ENCODE measurements at places on chromosomes 6 and 20.

DNA sequence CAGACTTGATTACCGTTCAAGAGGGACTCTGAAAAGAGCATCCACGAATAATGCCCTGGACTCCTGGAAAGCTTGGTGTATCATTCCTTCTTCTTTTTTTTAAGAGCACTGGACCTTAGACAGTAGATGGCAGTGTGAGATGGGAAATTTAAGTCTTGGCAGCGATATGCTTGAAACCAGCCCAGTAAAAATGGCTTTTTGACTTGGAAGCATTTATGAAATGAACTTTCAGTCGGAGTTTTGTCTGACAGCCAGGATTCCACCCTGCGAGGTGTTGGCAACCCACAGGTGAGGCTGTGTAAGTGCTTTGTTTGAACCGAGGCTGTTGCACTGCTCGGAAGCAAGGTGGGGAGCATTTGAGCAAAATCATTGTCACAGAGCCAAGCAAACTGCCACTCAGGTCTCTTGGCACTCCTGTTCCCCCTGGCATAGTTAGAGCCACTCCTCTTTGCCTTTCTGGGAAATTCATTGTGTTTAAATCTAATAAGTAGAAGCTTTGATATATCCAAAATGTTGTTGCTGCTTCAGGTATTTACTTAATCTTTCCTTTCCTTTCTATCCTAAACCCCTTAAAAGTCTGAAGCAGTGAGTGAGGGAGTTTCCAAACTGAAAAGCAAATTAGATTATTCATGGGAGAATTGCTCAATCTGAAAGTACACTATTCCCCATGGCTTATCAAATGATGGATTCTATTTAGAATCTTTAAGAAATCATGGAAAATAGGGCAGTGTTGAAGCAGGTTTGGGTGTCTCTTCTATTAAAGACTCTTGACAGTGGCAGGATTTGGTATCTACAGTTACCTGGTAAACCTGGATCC is 272.8 kb upstream of the SLC35B3 start:
- no peak for DNase-seq

DNA sequence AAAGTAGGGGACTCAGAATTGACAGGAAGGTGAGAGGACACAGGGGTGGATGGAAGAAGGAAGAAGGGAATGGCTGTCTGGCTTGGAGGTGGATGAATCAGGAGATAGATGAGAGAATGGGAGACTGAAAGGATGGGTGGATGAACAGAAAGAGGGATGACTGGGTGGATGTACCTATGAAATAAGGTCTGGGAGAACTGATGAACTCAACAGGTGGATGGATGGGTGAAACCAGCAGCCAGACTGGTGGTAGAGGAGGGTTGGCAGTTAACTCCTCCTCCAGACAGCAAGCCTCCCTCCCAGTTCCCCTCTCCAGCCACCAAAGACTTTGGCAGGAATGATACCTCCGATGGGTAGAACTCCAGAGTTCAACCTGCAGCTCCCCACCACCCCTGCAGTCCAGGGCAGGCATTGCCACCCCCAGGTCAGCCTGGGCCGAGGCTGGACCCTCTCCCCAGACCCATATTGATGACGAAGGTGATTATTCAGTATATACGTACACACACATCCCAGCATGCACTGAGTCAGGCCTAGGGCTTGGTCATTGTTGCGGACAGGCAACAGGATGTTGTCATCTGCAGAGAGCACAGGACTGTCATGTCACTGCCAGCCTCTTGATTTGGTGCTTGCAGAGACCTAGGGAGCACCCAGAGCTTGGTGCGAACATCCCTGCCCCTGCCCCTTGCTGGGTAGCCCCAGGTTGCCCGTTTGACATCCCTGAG is 2.0 kb downstream of the SUN5 start:
- no peak for DNase-seq

GRCh38 chr20:51378171-51378928 is 164.2 kb downstream of the NFATC2 start:
- no peak for DNase-seq

- peak; percentile 65 for DNase-seq
Observed at GRCh38 chr6:3381233-3381921, 75.5 kb downstream of the SLC22A23 start.

DNA sequence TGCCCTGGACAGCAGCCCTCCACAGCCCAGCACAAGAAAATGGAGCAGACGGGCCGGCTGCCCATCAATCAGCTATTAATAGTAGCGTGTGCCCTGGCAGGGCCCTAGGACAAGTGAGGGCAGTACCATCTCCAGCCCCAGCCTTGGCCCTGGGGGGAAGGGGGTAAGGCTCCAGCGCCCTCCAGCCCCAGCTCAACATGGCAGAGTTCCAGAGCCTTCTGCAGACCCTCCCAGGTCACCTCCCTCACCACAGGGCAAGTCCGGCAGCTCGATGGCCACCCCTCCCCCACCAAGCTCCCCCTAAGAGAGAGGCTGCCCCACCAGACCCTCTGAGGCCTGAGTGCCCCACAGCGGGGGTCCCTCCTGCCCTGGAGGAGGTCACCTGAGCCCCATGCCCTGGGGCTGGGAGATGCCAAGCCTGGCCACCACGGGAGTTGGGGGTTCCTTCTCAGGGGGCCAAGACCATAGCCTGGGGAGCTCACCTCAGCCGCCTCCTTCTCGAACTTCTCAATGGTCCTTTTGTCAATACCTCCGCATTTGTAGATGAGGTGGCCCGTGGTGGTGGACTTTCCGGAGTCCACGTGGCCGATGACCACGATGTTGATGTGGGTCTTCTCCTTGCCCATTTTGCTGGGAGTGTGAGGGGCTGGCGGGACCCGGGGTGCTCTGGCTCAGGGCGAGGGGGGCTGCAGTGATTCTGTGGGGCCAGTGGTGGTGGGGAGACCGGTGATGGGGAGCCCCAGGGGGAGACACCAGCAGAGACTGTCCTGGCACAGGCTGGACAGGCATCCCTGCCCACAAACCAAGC is 1.5 kb downstream of the EEF1A2 start:
- no peak for DNase-seq

DNA sequence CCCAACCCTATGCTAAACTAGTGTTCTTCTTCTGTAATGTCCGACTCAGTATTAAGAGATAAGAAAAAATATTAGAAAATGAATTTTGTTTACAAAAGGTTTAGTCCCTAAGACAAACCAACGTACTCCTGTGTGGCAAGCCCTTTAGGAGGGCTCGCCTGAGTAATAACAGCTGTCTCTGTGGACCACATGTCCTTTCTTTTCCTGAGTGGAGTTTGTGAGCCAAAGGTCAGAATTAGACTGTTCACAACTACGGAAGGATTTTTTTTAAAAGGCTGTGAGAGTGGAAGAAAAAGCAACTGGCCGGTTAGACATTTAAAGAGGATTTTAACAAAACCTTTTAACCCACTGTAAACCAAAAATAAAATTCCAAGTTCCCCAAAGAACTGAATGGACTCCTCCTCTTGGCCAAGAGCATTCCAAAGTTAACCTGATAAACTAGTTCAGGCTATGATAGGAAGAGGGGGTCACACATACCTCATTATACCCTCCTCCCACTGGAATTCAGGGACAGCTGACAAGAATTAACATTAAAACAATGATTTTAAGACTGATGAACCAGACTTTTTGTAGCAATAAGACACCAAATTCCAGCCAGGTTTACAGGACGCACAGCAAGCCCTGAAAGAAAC is 43.5 kb downstream of the FAM184A start:
- no peak for DNase-seq

- no peak for DNase-seq
Observed at GRCh38 chr6:88142297-88142668, 23.9 kb downstream of the CNR1 start.

GRCh38 chr20:17627101-17627955 is 54.7 kb downstream of the RRBP1 start:
- DNase-seq, result no peak

DNA sequence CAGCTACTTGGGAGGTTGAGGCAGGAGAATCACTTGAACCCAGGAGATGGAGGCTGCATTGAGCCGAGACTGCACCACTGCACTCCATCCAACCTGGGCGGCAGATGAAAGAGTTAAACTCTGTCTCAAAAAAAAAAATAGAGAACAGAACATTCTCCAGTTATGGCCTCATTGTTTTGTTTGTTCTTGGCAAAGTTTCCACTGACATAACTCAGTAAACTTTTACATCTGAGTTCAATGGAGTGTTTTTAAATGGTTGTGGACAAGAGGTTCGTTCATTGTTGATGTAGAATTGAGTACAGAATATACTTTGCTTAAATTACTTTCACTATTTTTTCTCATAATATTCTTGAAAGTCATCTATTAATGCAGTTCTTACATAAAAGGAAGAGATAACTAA is 42.2 kb upstream of the IFNGR1 start:
- no peak for DNase-seq

- no peak for DNase-seq
Observed at GRCh38 chr20:44070139-44070900, 116.7 kb downstream of the JPH2 start.

GRCh38 chr20:32218156-32218900 is 10.6 kb downstream of the POFUT1 start:
- DNase-seq, result no peak

DNA sequence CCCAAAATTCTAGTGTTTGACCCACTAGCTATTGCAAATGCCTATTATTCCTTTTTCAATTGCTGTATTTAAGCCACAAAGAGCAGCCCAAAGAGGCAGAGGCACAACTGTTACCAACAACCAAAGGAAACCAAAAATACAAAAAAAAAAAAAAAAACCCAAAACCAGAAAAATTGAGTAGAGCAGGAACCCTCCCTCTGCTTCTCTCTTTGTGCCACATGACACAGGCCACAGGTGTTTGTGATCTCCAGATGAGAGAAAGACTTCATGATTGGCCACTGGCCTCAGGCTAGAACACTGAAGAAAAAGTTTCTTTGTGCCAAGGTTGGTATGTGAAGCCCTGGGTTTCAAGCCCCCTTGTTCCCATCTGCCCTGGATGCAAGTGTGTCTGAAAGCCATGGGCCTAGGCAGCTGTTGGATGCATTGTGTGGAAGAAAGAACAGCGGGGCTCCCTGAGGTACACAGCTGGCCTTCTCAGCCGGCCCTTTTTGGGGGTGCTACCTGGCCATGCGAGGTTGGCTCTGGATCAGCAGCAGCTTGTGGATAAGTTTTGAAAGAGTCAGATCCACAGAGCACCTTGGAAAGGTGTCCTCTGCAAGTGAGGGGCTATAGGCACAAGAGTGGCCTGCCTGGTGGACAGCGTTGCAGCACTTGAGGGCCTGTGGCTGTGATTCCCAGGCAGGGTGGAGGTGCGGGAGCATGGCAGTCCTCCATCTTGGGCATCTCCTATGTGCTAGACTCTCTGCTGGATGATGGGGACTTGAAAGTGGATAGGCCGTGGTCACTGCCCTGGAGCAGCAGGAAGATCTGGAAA is 204.5 kb downstream of the ZDHHC14 start:
- DNase-seq, result no peak

GRCh38 chr6:120764312-120764711 is 570.0 kb downstream of the TBC1D32 start:
- no peak for DNase-seq

- no peak for DNase-seq
Observed at GRCh38 chr6:152984513-152984872, 1.7 kb upstream of the FBXO5 start.

- DNase-seq, result no peak
Observed at GRCh38 chr6:76881414-76881813, 581.9 kb downstream of the HTR1B start.

DNA sequence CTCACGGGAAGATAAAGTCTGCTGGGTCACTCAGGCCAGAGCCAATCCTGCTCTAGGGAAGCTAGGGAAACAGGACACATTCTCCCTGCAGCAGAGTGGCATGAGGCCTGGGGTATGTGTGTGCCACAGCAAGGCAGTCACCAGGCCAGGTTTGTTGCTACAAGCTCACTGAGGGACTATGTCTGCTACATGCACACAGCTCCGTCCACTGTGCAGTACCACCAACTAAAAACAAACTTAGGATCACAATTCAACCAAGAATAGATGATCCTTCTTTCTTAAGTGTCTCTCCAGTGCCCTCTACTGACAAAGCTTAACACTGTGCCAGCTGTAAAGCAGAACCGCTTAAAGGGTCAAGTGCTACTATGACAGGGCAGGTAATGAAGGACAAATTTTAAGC is 192.5 kb downstream of the PTPRK start:
- DNase-seq, result no peak

- no peak for DNase-seq
Observed at GRCh38 chr6:88358846-88359245, 192.7 kb upstream of the CNR1 start.

GRCh38 chr6:138891255-138891986 is 95.5 kb downstream of the ECT2L start:
- no peak for DNase-seq

- DNase-seq, result no peak
Observed at GRCh38 chr6:8006208-8006607, 58.0 kb downstream of the BLOC1S5 start.

GRCh38 chr6:156777577-156778453 is 637 bp downstream of the ARID1B start:
- no peak for DNase-seq

GRCh38 chr6:6686748-6687601 is 98.5 kb downstream of the LY86 start:
- peak; percentile 22 for DNase-seq

DNA sequence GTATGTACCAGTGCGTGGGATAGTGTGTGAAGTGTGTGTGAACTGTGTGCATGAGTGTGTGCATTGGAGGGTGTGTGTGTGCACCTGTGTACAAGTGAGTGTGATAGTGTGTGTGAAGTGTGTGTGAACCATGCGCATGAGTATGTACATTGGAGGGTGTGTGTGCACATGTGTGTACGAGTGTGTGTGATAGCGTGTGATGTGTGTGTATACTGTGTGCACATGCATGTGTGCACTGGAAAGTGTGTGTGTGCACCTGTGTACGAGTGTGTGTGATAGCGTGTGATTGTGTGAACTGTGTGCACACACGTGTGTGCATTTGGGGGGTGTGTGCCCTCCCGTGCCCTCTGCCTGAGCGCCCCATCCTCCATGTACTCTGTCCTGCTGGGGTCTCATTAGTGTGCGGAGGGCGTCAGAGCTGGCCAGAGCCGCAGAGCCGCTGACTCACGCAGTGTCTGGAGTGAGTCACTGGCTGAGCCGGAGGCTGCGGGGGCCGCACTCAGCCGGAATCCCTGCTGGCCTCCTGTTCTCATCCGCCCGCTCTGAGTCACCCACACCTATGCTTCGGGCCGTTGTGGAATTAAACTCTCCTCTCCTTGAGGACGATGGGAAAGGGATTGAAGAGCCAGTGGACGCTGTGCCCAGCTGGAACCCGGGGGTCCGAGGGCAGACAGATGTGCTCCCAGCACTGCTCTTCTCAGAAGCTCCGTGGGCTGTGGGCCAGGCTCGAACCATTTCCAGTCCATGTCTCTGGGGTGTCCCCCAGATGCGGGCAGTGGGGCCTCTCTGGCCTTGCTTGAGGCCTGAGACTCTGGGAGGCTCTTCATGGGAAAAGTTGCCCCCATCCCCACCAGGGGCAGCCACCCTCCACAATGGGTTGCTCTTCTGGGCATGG is 27.3 kb upstream of the STX16 start:
- no peak for DNase-seq

- no peak for DNase-seq
Observed at GRCh38 chr6:149752600-149753373, 3.2 kb downstream of the PCMT1 start.

DNA sequence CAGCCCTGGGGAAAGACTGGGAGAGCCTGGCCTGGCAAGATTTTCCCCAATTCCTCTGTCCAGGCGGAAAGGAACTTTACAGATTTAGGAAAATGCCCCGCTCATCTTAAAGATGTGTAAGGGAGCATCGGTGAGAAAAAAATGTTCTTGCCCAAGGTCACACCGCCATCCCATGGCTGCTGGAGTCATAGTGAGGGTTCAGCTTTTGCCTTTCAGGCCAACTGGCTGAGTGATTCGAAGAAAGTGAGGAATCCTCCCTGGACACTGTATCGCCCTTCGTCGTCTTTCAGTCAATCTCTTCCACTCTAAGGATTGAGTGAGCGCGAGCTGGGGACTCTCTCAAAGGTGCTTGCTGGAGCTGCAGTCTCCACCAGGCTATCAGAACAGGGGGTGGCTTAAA is 1.4 kb downstream of the WFDC2 start:
- no peak for DNase-seq
